GM12865 (cell line): ENCODE measurements at places on chromosomes 7 and 10.
A peak's percentile ranks its signal among the peaks of the same experiment; 100 is the strongest.

DNA sequence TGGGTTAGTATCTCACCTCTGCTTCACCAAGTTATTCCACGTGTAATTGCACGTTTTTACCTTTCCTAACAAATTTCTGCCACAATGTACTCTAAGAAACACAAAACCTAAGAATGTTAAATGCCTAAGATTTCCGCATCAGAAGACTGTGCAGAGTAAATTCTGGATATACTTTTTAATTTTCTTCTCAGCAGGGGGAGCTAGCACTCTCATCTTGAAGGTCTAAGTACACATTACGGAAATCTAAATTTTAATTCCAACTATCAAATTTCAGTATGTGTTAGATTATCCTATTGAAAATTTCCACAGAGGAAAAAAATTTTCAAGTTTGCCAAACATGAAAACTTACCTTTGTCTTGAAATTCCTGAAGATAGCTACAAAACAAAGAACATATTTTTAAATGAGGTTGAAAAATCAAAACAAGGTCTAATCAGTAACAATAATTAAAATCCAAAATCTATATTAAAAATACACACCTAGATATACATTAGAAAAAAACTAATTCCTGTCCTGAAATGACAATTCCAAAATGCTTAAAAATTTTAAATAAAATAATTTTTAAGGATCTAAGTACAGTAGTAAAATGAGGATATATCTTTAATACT is 10.5 kb downstream of the SKAP2 start:
- peak; percentile 16 for DNase-seq

DNA sequence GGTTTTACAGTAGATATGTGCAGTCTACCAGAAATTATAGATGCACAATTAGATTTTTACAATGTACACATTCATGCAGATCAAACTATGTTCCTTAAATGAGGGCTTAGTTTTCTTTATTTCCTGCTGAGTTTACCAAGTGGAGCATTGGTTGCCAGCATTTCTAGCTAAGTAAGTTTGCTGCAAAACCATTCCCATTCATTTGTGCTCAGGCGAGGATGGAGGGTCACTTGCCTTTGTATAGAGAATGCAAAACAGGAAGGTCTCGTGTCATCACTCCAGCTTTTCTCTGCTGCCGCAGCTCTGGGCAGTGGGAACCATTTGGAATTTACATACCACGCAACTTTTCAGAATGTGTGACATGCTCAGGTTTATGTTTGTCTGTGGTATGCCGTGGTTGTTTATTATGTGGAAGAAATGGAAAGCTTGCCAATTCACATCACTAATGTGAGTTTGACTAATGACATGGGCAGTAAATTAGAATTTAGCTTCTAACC is 198.6 kb downstream of the TRIL start:
- DNase-seq = no peak

DNA sequence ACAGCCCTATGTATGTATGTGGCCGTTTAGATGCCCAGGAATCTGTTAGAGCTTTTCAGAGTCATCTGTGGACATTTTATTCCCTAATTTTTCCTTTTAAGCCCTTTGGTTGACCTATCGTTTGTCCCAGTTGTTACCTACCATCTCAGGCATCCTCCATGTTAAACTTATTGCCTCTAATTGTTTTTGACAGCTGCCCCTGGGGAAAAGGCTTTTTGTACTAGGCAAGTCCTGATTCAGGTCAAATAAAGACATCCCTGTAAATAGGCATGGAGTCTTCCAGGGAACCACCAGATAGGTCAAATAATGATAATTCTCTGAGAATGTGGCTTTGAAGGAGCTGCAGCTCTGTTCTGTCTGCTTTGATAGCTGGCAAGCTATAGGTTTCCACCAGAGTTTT is 87.7 kb upstream of the CYP26C1 start:
- DNase-seq = no peak

DNA sequence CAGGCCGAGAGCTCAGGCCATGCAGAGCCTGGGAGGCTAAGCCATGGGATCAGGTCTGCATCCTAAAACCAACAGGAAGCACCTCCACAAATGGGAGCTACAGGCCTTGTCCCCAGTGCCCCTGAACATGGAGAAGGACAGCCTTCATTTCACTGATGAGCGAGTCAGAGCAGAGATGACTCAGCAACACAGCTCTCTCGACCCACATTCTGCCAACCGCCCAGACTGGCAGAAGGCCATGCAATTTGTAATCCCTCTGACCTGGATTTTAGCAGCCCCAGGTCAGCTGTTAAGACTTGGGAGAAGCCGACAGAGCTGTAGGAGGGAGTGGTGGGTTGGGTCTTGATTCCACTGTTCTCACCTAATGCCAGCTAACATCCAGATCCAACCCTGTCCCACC is 25.5 kb downstream of the VOPP1 start:
- DNase-seq = peak; percentile 65

DNA sequence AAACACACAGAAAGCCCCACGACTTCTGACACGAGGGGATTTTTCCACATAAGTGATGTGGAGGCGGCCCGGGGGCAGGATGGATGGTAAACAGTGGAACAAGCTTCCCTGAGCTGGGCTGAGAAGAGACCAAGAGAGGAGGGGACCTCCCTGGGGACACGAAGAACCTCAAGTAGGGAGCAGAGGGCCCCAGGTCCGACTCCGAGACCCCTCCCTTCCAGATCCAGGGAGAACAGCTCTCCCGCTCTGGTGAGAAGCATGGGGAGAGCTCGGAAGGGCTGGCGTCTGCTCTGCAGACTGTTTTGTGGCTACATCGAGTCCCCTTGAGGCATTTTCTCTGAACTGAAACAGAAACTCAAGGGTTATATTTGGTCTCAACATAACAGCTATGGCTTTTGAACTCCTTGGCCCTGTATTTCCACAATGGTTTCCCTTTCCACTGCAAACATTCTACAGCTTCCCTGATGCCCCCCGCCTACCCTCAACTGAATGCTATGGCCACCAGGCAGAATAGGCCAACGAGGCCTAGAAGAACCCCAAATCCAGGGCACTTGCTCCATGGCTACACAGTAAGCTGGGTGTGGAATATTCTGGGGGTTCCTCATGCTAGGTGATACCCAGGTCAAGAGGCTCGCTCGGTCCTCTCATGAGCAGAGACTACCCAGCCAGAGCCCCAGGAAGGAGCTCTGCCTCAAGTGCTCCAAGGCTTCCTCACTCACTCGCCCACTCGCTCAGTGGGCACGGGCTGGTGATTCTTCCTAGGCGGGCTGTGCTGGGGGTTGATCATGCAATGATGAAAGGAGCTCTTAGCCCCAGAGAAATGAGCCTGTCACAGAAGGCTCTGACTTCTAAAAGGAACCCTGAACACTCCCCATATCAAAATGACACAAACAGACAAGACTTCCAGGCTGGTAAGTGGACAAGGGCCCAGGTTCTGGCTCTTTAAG is 47.5 kb downstream of the FAM53B start:
- peak; percentile 82 for DNase-seq

- DNase-seq = no peak
These were observed 92.7 kb downstream of the LSMEM1 start for GRCh38 chr7:112573302-112574039.

DNA sequence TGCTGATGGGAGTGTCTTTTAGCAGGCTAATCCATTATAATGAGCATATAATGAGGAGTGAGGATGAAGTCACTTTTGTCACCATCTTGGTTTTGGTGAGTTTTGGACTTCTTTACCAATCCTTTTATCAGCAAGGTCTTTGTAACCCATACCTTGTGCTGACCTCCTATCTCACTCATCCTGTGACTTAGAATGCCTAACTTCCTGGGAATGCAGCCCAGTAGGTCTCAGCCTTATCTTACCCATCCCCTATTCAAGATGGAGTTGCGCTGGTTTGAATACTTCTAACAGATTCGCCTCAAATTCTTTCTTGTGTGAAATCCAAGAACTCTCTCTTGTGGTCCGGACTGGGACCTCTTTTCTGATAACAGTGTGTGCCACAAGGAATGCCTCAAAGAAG is 253.1 kb upstream of the CACNA2D1 start:
- no peak for DNase-seq

DNA sequence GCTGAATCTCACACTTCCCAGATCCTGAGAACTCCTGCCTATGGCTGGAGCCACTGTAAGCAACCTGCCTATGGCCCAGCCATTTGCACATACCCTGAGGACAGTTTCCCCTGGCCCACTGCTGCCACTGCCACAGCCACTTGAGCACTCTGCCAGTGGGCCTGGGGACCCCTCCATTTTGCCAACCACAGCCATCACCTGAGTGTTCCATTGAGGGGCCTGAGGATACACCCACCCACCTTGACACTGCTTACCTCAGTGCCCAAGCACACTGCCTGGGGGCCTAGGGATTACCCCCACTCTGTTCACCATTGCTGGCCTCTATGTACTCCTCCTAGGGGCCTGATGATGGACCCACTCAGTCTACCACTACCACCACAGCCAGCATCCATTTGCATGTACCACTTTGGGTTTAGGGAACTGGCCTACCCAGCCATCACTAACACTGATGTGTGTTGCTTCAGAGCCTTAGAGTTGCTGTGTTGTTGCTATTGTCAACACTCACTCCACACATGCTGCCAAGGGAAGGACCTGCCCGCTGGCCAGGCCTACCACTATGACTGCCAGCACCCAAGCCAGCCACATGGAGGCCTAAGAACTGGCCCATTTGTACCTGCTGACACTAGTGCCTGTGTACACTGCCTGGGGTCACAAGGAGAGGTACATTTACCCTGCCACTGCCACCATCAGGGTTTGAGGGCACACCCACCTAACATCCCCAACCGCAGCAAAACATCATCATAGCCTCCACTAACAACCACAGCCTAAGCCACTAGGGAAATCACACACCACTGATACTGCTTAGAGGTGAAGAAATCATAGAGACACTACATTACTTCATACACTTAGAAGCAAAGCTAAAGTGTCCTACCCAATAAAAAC is 45.9 kb upstream of the ANTXRL start:
- peak; percentile 18 for DNase-seq

DNA sequence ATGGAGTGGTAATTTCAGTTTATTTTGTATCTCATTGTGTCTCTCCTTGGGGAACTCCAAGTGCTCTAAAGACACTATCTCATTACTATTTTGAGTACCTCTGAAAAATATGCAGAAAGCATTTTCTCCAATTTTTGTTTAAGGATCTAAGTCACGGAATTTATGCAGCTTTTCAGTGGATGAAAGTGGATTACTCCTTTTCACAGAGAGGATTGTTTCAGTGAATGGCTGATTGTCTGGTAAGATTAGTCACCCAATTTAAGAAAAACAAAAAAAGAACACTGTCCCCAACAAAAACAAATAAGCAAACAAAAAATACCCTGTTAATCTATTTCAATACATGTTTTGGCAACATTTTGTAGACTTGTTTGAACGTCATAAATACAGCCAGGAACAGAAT is 338.3 kb upstream of the TEX47 start:
- DNase-seq = no peak

GRCh38 chr10:10796061-10796773 is 221.5 kb upstream of the CELF2 start:
- no peak for DNase-seq

GRCh38 chr10:95646160-95646559 is 10.4 kb downstream of the ALDH18A1 start:
- DNase-seq = no peak

- DNase-seq = no peak
These were observed 83.7 kb upstream of the PPP2R2D start for GRCh38 chr10:131816941-131817700.

DNA sequence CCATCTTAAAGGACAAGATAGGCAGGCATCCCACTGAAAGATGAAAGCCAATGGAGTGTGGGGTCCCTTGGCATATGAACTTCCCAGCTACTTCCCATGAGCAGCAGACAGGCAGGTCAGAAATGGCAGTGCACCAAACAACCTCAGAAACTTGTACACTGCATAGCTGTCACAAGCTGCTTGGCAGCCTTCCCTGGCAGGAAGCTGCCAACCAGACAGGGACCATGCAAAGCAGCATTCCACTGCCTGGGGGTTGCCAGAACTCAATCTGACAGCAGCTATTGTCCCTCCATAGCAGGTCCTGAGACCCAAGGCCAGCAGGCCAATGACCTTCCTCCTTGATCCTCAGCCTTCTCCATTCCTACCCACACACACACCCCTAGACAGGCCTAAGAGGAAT is 139.5 kb downstream of the PLCE1 start:
- no peak for DNase-seq

- DNase-seq = no peak
These were observed 18.3 kb upstream of the EFCAB10 start for GRCh38 chr7:105599551-105599950.

DNA sequence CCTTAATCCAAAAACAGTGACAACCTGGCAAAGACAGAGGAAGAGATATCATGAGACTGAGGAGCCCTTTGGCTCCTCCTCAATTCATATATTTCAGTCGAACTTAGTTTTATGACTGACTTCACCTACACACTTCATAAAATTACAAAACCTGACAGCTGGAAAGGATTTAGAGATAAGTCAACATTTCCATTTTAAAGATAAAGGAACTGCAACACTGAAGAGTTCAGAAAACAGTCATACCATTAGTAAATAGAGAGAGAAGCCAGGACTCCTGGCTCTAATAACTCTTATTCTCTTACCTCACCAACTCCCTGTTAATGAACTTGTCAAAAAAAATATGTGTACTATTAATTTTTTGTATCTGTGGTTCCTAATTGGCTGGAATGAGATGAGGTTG is 141.0 kb upstream of the COL1A2 start:
- no peak for DNase-seq

- peak; percentile 32 for DNase-seq
These were observed 163.3 kb downstream of the GRID1 start for GRCh38 chr10:86203162-86203905.

DNA sequence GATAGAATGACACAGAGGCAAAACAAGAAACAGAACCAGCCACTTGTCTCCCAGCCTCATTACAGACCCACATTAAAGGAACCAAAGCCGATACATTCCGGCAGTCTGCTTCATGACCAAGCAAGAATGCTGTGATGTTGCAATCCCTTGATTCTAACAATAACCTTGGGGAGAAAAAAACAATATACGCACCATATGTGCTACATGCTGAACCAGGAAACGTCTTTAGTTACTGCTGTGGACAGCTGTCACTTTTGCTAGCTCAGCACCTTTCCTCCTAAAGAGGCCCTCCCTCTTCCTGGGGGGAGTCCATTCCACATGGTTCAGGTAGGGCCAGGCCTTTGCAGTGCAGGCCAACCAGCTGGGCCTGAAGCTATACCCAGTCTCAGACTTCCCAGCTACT is 79.1 kb downstream of the PRTFDC1 start:
- no peak for DNase-seq

GRCh38 chr10:94219829-94220228 is 142.9 kb downstream of the NOC3L start:
- DNase-seq = no peak
